DND-41 (cell line): ENCODE measurements at places on chromosomes 4 and X.

DNA sequence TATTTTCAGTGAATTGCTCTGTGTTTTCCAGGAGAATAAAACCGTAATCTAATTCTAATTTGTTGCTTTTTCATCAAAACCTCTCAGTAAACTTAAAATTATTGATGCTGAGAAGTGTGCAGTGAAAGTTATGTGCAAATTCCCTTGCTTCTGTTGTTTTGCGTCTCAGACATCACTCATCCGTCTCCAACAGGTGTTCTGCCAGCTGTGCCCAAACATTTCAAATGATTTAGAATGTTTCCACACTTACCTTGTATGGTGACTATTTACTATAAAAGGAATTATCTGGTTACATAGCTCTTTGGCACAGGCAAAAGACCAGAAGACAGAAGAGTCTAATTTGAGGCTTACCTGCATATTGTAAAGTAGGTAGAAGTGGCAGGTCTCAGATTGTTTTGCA lies 184.0 kb downstream of the BMPR1B start:
- DNase-seq: no peak

DNA sequence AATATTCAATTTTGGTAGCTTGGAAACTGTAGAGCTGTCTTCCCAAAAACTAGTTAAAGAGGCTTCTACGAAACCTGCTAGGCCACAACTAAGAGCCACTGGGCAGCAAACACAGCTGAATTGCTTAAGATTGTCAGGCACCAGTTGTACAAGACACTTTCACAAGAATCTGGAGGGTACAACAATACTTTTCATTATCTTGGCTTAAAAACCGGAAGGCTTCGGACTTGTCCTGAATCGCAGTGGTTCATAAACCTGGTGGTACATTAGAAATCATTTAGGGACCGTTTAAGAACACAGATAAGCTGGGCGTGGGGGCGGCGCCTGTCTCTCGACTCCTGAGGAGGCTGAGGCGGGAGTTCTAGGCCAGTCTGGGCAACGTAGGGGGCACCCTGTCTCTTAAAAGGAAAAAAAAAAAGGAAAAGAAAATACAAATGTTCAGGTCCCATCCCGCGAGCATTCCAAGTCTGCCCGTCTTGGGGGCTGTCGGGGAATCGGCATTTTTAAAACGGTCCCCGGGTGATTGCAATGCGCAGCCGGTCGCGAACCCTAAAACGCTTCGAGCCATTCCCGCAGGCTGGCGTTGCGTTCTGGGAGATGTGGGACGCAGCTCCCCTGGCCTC lies 763 bp downstream of the PYURF start:
- peak; percentile 49 for DNase-seq

DNA sequence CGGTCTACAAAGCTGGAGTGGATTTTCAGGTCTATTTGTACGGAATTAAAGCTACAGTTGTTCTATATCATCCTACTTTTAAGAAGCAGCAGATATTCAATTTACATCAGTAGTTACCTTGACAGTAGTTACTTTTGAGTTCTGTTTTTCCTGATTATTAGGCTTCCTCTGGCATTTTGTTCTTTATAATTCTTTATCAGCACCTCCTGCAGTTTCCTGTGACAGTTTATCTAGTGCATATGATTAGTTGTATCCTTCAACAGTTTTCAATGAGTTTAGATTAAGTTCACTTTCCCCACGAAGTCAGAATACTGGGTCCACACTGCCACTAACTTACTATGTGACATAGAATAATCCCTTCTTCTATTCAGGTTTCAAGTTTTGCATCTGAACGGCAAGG lies 71.7 kb downstream of the IDS start:
- DNase-seq: no peak

DNA sequence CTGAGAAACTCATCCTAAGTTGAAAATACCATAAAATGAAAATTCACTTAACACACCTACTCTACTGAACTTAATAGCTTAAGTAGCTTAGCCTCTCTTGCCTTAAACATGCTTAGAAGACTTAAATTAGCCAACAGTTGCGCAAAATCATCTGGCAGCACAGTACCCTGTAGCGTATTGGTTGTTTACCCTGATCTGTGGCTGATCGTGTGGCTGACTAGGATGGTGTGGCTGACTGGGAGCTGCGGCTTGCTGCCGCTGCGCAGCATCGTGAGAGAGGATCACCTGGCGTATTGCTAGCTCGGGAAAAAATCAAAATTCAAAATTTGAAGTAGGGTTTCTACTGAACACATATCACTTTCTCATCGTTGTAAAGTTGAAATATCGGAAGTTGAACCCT lies 6.3 kb downstream of the RUFY3 start:
- peak; percentile 80 for DNase-seq

- no peak for DNase-seq
These were observed 38.1 kb downstream of the MID1 start for GRCh38 chrX:10582215-10582733.
